Stimulated activated naive B cell treated with anti-CD40 and anti-IgM and Interleukin-4, amounts not matched to agents 10 μg/mL and 1 μg/mL and 100 μg/mL, for 72 hours (primary cell): ENCODE measurements at places on chromosomes 12 and 14.

- DNase-seq: peak; percentile 0
These were observed 5.7 kb downstream of the CACNA2D4 start for GRCh38 chr12:1912580-1913376.

DNA sequence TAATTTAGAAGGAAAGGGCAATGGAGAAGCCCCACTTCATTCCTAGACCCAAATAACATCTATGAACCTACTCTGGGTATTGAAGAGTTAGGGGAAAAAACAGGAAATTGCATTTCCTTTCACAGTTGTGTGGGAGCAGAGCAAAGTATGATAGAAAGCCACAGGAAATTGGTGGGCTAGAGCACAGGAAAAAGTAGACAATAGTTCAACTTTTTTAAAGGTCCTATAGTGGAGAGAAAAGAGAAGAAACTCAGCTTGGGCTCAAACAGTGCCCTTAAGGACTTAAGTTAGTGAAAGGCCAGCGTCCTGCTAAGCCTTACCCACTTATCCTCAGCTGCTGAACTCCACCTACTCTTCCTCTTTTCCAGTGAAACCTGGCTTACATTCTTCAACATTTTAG lies 258.1 kb downstream of the DPY19L2 start:
- DNase-seq: no peak

GRCh38 chr14:101120641-101121507 lies 217.4 kb upstream of the RTL1 start:
- peak; percentile 74 for DNase-seq

DNA sequence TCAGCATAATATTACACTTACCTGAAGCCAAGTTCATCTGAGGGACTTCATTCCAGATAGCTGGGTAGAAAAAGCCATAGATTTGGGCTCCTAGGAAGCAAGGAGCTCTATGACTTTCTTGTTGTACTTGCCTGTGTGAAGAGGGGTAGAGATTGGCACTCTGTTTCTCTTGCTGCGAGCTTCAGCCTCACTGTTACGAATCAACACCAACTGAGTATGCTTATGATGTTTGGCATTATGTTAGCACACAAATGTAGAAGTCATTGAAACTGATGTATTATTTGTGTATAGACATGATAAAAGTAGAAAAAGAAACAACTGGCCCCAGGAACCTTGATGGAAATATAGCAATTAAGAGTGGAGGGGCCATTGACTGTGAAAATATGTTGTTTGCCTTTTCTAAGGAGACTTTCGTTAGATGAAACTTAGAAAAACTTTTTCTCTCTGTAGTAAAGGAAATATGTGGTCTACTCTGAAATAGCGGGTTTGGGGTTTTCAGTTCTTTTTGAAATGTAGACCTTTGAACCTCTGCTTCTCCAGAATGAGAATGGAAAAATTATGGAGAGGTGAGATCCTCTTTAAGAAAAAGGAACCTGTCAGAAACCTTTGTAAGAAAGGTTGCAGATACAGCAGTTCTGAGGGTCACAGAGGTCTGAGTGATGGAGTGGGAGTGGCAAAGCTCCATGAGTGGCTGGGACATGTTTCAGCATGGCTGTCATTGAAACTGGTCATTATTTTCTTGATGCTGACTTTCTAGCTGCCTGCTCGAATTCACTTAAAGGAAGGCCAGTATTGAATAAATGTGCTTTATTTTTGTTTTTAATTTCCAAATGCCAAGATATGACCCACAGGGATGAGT lies 159.9 kb downstream of the GCH1 start:
- no peak for DNase-seq

- DNase-seq: no peak
These were observed 25.0 kb upstream of the SLC17A8 start for GRCh38 chr12:100331871-100332270.

- no peak for DNase-seq
These were observed 25.5 kb downstream of the SLC25A3 start for GRCh38 chr12:98618952-98619351.

DNA sequence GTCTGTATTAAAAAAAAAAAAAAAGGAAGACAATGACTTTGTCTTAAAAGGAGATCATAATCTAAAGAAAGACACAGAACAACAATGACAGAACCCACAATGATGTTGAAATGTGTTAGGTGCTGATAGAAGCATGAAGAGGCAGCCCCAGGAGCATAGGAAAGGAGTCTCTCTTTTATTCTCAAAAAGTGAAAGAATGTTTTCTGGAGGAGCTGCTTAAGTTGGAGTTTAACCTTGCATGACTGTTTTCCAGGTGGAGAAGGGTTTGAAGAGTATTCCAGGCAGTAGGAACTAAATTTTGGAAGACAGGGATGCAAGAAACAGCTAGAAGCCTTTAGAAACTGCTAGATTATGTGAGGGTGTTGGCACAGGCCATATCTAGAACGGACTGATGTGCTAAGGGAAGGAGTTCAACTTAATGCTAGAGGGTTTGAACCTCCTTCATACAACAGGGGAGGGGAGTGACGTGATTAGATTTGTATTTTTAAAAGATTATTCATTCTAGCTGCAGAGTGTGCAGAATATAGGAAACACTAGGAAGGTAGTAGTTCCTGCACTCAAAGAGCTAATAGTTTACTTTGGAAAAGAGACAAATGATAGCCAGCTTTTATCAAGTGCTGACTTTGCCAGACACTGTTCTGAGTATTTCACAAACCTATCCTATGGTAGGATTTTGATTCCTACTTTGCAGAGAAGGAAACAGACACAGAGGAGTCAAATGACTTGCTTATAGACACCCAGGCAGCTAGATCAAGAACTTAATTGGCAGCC lies 4.6 kb upstream of the RPL6 start:
- DNase-seq: no peak

- no peak for DNase-seq
These were observed 14.1 kb downstream of the SIVA1 start for GRCh38 chr14:104766863-104767633.

DNA sequence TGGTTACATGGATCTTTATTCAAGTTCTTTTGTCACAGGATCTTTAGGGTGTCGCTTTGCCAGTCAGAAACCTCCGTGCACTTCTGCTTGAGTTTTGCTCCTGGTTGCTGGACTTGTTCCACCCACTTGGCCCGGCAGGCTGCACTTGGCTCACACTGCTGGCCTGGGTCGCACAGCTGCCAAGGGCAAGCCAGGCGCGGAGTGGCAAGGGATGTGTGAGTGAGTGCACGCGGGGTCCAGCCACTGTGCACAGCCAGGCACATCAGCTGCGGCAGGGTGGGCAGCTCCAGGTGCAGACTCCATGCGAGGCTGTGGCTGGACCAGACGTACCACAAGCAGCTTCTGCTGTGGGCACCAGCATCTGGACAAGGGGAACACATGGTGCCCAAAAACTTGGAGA lies 76.6 kb downstream of the DERA start:
- no peak for DNase-seq

DNA sequence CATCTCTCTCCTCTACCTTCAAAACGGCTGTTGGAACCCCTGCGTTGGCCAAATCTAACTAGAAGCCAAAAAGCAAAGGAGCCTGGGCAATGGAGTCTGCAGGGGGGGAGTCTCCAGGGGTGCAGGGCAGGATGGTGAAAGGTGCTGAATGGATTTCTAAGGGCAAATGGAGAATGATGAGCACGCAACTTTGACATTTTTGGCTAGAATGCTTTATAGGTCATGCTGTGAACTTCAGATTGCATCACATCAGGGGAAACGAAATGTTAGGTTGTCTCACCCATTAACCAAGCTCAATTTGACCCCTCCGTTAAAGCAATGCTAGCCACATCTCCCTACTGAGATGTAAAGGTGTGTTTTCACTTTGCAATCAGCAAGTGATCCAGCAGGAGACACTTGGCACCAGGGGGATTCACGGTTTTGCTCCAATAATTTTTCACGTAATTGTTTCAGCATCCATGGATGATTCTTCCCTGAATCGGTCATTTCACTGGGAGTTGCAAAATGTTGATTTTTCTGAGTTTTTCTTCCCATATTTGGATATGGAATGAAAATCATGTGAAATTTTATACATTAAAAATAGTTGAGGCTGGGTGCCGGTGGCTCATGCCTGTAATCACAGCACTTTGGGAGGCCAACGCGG lies 78.0 kb upstream of the MDM1 start:
- DNase-seq: no peak

DNA sequence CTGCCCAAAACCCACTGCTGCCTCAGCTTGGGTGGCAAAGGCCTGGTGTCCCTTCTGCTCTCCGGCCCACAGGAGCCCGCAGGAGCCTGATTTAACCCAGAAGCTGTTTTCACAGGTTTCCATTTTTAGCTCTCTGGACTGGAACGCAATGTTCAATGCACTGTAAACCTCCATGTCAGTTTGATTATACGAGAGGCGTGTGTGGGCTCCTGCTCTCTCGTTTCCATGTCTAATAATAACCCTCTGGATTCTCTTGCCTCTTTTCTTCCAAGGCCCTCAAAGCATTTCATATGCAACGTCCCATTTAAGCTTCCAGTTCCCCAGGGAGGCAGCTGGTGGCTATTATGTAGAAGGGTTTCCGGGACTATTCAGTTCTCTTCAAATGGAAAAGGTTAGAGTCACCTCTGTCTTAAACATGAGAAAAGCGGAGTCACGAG lies 161.1 kb downstream of the SUDS3 start:
- no peak for DNase-seq

GRCh38 chr14:83006121-83006670 lies 1472.5 kb upstream of the SEL1L start:
- no peak for DNase-seq

DNA sequence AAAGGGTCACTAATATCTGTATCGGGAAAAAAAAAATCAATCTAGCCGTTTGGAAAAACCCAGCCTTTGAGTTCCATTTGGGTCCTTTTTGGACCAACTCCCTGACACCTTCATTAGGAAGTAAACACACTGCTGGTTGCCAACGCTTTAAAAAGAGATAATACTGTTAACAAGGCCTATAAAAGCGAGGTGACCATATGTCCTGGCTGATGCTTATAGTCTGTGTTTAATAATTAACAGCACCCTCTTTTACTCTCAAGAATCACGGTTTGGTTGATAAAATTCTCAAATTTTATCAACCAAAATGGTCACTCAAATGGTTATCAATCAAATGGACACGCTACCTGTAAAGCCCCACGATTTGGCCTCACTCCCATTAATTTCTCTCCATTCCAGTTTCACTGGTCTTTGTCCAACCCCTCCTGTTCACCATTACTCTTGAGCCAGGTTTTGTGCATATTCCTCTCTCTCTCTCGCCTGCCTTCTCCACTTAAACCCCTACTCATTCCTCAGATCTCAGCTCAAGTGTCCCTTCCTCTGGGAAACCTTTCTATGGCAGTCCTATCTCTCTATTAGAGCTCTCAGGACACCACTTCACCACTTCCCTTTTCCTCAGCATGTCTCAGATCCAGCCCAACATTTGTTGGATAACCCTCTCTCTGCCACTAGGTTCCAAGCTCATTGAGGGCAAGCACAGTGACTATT lies 9.5 kb downstream of the BTG1 start:
- DNase-seq: no peak

DNA sequence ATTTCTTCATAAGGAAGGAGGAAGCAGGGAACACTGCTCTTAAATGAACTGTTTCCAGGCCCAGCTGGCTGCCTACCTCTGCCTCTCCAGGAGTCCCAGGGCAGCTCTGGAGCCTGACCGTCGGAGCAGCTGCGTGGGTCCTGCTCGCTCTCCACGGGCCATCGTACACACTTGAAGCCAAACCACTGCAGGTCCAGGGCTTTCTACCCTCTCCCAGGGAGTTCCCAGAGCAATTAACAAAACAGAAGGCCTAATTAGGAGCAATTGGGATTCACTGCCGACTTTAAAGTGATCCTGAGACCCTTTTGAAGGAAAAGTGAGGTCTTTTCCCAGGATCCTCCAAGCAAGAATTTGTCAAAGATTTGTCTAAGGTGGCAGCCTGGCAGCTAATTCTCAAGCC lies 76.9 kb downstream of the OTX2 start:
- DNase-seq: no peak

GRCh38 chr14:44712024-44712815 lies 205.1 kb upstream of the FSCB start:
- no peak for DNase-seq

GRCh38 chr12:92210071-92210470 lies 64.4 kb upstream of the BTG1 start:
- DNase-seq: no peak

GRCh38 chr14:62117751-62118105 lies 355.5 kb downstream of the SNAPC1 start:
- DNase-seq: no peak

DNA sequence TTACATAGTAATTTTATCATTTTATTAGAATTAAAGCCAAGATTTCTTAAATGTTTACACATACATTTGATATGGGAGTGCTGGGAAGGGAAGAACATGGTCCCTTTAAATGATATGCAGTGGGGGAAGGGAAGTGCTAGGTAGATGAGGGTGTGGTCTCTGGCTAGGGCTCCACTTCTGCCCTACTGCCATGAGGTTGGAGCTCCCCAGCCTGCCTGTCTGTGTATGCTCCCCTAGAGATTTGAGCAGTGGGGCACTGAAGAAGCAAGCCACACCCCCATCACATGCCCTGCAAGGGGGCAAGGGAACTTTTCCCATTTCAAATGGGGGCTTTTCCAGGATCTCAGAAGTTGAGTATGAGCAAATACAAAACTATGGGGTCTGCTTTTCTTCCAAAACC lies 25.5 kb downstream of the CLECL1 start:
- DNase-seq: no peak

DNA sequence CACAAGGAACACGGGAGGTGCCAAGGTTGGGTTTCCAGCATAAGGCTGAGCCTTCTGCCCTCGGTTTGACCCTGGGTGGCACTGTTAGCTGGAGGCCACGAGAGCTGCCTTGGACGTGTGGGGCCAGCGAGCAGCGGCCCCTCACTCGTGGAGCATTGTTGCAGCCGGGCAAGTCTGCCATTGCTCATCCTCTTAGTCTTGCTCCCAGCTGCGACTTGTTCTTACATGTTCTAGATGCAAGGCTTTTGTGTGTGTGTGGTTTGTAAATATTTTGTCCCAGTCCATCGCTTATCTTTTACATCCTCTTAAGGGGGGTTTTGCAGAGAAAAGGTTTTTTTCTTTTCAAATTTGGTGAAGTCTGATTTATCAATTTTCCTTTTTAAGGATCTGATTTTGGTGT lies 21.1 kb upstream of the C1S start:
- DNase-seq: no peak

DNA sequence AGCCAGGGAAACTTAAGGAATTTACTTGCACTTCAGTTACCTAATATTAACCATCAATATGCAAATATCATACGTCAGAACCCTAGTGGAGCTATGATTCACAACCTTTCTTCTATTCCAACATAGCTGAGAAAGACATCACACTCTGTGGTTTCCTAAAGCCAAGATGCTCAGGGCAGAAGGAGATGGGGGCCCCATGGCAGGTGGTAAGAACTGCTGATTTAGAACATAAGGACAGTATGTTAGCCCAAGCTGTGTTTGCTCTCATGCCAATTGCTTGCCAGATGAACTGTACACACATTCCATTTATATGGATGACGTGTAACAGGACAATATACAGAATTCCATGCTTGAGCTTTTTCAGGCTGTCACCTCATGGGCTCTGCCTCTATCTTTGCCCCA lies 34.6 kb downstream of the HECTD4 start:
- no peak for DNase-seq

GRCh38 chr12:16352481-16352880 lies 5.0 kb downstream of the MGST1 start:
- no peak for DNase-seq

GRCh38 chr12:23947395-23947794 lies 2.1 kb downstream of the SOX5 start:
- no peak for DNase-seq

GRCh38 chr14:35333797-35334743 lies 41.9 kb downstream of the PSMA6 start:
- no peak for DNase-seq
